ENCODE measurements at places on chromosomes 16 and 17.

GRCh38 chr17:1515640-1516387 is 598 bp downstream of the INPP5K start:
- peak; percentile 71 for DNase-seq

- DNase-seq: no peak
Measured at GRCh38 chr17:75514919-75515495, 330 bp downstream of the CASKIN2 start.

DNA sequence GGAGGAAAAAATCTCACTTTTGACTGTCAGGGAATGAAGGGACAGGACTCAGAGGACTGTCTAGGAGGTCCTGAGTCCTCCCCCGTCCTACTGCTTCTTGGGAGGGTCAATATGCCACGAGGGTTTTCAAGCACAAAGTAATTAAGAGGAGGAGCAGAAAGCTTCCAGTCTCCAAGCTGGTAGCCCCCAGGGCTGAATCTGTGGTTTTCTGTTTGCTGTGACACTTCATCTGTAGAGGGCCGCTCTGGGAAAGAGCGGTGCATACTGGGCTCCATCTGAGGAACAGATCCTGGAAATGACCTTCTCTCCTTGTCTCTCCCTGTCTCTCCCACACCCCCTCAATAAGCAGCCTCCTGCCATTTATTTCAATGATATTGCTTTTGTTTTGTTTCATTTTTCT is 180.1 kb upstream of the SDK2 start:
- DNase-seq: no peak

DNA sequence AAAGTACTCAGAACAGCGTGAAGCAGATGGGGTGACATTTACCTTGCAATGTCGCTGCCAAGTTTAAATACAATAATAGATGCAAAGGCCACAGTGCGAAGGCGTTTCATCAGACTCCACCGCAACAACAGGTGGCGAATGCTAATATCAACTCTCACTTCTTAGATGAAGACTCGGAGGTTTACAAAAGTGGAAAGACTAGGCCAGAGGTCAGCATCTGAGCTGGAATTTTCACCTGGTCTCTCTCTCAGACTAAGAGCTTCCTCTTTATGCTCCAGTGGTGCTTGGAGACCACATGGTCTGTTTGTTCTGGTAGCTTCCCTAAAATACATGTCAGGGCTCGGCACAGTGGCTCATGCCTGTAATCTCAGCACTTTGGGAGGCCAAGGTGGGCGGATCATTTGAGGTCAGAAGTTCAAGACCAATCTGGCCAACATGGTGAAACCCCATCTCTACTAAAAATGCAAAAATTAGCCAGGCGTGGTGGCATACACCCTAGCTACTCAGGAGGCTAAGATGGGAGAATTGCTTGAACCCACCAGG is 169.1 kb downstream of the XYLT1 start:
- DNase-seq: peak; percentile 27

DNA sequence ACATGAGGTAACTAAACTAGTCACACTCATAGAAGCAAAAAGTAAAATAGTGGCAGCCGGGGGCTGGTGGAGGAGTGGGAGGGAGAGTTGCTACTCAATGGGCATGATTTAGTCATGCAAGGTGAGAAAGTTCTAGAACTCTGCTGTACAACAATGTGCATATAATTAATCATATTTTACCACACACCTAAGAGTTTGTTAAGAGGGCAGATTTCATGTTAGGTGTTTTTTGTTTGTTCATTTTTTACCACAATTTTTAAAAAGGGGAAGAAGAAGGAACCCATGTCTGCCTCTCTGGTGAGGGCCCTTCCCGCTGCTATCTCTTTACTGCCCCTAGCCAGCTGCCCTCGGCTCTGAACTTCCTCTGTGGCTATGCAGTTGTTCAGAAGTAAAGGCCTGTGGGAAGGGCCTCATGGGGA is 11.2 kb downstream of the CD300LB start:
- DNase-seq: no peak

GRCh38 chr17:72477491-72477890 is 356.7 kb downstream of the SOX9 start:
- DNase-seq: peak; percentile 96

DNA sequence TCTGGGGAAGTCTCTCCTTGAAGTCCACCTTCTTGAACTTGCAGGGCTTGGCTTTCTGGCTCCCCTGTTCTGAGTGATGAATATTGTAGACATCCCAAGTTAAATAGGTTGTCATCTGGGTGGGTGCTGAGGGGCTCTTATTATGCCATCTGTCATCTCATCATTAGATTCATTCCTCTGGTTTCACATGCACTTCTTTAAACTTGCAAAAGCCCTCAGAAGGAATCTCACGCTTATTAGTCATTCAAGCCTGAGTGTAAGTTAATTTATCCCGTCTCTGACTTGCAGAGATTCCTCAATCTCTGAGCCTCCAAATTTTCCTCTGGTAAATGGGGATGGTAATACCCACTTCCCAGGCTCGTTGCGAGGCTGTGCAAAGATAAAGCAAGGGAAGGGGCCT is 5.7 kb downstream of the MGAT5B start:
- no peak for DNase-seq

GRCh38 chr17:34592002-34592401 is 12.6 kb downstream of the TMEM132E start:
- DNase-seq: no peak

DNA sequence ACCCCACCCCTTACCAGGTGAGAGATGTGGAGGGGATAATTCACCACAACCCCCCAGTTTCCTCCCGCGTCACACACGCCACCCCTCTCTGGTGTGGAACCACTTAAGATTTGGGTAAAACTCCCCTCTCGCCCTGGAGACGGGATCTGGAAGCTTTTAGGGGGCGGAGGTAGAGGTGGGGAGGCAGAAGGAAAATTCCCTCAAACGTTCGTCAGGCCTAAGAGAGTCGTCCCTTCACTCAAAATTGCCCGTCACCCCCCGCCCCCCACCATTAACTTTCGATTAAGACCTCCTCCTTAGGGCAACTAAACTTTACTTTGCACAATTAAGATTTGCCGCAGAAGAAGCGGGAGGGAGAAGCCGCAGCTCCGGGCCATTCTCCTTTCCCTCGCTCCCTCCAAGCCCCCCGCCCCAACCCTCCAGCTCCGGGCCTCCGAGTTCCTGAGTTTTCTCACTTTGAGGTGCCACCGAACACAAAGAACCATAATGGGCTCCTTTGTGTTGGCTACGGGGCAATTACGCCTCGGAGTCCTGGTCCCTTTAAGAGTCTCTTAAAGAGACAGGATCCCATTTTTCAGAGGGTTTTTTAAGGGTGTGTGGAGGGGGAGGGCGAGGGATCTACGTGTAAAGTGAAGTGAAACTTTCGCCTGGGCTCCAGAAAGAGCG is 985 bp upstream of the FZD2 start:
- DNase-seq: no peak

GRCh38 chr17:64774888-64775540 is 112.9 kb upstream of the SMURF2 start:
- DNase-seq: no peak

- peak; percentile 78 for DNase-seq
Measured at GRCh38 chr17:45431531-45432404, 902 bp downstream of the ARHGAP27 start.

DNA sequence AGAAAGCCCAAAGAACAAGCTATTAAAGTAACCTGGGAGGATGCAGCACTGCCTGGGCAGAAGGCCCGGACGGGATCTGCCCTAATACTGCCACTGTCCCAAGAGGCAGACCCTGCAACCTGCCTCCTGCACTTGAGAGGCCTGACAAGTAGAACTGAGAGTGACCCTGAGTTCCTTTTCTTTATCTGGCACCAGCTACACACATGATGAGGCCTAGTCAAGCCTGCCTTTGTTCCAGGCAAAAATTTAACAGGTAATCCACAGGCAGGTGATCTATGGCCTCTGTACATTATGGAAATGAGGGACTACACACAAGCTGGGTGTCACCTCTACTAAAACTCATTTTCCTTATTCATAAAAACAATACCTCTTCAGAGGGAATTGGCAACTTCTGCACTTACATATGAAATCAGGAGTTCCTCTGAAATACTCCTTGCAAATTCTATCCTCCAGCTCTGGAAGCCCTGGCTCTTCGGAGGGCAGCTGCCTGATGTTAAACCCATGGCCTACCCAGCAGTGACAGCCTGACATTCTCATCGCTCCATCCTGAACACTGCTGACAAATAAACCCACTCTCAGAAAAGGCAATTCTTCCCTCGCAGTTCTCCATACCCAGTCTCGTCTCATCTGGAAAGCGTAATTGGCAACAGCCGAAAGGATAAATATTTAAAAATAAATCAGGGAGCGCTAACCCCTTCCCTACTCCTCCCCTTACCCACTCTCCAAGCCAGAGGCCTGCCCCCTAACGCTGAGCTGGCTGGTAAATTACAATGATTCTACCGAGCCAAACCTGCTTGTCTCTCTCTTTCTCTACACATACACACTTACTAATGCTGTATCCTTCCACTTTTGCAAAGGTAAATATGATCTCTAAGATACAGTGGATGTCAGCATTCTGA is 2.5 kb upstream of the ZFHX3 start:
- no peak for DNase-seq

GRCh38 chr16:19180741-19181140 is 12.7 kb downstream of the SYT17 start:
- no peak for DNase-seq

DNA sequence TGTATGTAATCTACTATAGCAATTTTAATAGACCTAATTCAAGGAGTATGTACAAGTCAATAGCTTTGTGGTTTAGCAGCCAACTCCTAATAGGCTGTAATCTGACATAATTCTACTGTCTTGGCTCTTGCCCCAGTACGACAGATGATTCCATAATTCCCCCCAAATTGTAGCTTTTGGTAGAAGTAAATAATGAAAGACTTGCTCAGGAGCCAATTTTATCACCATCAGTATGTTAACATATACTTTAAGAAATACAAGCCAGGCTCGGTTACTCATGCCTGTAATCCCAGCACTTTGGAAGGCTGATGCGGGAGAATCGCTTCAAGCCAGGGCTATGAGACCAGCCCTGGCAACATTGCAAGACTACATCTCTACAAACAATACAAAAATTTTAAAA is 53.9 kb downstream of the AP2B1 start:
- no peak for DNase-seq

Data from NCI-H2171 treated with DMSO at 0.1 percent for 48 hours (cell line).